Memory B cell (primary cell): ENCODE measurements at places on chromosomes 2 and 18.

DNA sequence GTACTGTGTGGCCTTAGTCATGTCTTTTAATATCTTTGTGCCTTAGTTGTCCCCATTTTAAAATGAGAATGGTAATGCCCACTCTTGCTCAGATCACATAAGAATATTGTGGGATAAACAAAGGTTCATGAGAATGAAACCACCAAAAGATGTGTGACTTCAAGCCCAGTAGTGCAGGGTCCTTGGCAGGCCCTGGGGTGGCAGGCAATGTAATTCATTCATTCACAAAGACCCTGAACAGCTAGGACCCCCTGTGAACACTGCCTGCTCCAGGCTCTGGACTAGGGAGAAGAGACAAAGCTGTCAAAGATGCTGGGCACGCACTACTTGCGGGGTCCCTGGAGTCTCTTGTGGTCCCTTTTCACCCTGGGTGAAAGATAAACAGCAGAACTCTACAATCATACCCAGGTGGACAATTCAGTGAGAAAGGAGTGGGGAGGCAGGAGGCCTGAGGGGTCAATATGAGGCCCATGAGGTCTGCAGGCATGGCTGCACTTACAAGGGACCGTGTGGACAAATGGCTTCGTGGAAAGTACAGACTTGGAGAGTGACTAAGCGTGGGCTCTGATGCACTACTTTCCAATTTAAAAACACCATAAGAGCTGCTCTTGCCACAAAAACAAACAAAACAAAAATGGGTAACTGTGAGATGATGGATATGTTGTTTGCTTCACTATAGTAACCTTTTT is 136.1 kb downstream of the SMAD7 start:
- DNase-seq, result no peak

DNA sequence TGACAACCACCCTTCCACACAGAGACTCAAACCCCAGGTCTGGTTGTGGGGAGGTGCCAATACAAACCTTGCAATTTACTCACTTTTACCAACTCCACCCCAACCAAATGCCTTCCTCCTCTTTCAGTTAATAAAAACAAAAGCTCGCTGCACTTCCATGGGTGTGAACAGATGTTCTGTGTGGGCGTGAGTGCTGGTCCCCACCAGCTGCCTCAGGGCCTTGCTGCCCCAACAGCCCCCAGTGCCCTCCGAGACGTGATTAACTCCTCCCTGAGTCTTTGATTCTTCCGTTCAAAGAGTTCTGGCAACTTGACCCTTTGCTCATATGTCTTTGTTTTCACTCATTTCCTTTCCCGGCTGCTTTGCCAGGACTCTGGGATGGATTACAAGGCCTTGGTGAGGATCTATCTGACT is 258.9 kb upstream of the CXCR4 start:
- DNase-seq, result no peak

GRCh38 chr2:148548716-148549400 is 95.7 kb upstream of the EPC2 start:
- no peak for DNase-seq

DNA sequence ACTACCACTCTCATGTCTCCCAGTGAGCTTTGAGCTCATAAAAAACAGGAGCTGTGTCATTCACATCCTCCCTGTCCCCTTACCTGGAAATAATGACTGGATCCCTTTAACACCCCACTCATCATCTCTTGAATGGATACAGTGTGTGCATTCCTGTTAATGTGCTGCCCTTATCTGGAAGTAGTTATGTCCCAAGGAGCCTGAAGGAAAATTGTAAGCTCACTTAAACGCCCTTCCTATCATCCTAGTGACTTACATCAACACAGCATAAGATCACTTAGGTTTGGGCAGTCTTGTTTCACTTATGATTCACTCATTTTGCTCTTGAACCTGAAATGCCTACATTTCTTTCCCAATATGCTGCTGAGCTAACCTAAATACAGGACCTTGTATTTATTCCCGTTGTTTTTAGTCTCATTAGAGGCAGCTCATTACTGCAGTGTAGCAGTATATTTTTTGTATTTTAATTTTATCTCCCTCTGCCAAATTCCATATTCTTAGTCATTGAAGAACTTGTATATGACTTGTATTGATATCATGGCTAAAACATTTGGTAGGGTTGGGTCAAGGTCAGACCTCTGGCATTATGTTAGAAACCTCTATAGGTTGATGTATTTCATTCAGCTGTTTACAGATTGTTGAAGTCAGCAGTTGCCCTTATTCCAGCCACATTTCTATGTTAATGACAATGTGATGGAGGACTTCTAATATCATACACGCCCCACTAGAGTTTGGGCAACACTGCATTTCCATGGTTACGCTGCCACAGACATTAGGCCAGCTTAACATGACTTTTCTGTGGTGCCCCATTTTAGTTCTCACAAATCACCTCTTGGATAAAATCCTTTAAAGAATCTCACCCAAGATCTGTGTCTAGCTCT is 72.9 kb downstream of the PKP4 start:
- no peak for DNase-seq

DNA sequence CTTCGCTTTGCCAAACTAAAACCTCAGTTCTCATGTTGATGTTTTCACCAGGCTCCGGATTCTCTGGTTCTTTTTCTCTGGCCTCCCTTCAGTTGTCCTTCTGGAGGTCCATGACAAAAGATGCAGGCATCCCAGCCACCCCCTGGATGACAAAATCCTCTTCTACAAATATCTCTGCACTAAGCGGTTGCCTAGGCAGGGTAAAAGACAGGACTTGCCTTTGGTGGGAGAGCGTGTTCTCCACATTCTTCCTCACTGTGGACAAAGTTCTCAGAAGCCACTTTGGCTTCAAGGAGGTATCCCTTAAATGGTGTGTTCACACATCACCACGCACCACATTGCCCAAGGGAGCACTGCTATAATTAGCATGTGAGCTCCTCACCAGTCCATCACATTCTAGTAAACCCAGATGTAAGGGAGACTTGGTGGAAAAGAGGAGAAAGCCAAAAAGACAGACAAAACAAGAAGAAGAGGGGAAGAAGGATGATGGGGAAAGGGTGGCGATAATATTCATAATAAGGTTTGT is 23.6 kb upstream of the MRPL33 start:
- DNase-seq, result no peak

GRCh38 chr2:74551530-74551929 is 2.2 kb downstream of the LOXL3 start:
- DNase-seq, result no peak

GRCh38 chr2:152355409-152355831 is 20.4 kb downstream of the FMNL2 start:
- DNase-seq, result no peak

DNA sequence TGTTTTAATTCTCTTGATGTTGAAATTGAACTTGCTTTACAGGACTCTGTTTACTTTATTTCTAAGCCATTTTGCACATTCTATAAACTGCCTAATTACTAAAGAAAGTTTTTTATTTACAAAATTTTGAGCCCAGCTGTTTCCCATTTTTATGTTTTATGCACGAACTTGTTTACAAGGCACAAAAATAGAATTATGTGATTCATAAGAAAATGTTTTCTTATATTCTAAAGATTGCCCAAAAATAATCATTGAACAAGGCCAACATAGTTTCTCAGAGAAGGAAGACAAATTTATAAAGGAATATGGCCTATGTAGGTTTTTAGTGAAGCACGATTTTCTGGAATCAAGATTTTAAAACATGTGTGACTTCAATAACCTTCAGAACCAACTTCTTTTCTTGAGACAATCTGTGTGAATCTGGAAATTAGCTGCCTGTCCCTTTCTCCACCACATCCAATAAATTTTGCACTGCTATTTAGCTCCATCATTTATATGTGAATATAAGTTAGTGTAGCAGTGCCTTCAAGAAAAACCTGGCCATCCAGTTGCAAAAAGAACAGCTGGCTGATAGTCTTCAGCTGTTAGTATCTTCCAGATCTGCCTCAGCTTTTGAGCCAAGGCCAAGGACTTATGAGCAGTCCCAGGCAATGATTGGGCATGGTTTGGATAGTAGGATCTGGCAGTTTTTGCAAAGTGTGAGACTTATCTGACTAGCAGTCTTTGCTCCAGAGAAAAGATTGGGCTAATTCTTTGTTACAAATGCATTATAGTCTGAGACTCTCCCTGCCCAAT is 253.2 kb upstream of the COL3A1 start:
- no peak for DNase-seq

DNA sequence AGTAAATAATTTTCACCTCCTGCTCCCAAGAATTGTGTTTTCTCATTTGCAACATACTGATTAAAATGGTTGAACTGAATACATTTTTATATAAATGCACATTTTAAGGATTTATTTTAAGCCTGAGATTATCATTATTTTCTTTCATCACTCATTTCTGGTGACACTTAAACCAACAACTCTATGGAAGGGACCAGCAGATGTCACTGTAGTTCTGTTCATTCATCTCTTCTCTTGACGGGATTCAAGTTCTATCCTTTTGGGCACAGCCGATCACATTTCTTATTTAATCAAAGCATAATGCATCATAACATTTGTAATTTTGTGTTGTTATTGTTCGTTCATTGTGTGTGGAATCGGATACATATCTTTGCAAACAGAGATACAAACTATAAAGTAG is 417.9 kb downstream of the HRH4 start:
- peak; percentile 1 for DNase-seq

- DNase-seq, result peak; percentile 16
Observed at GRCh38 chr18:26656944-26657536, 108.7 kb upstream of the KCTD1 start.

DNA sequence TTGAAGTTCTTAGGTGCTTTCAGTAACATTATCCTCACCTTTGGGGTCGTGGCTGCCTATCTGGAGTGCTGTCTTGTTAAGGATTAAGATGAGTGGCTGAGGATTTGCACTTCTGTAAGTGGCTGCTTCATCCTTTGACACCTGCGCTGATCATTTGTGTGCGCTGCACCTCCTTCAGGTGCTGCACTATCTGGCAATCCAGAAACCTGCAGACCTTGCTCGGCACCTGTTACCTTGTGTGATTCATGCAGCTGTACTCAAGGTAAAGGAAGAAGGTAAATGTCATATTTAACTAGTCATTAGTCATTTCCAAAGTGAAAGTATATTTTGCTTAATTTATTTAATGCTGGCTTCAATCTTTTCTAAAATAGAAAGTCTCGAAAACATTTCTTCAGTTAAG is 110.3 kb downstream of the RAB3GAP1 start:
- no peak for DNase-seq

- DNase-seq, result no peak
Observed at GRCh38 chr2:46163098-46163430, 134.1 kb upstream of the EPAS1 start.

GRCh38 chr18:69843015-69843414 is 104.7 kb downstream of the CD226 start:
- no peak for DNase-seq

- no peak for DNase-seq
Observed at GRCh38 chr18:34342960-34343359, 118.2 kb upstream of the NOL4 start.

DNA sequence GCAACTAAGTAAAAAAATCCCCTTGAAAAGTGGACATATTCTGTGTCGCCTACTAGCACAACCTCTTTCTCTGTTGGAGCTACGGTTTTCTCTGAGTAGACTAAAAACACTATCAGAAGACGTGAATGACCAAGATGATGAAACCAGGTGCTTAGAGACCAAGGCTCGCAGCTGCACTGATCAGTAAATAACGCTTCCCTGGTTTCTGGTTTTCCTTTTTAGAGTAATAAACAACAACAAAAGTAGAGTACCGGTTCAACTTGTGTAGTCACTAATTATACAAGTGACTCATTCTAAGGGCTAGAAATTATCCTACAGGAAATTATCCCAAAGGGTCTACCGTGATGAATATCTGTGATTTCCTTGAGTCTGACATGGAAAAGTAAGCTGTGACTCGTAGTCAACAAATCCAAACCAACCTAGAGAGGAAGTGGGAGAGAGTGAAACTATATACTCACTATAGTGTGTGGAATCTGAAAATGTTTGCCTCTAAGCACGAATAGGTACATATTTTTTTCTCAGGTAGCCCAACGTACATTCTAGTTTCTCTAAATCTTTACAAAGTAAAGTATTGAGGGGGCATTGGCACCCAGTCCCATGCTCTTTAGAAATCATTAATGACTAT is 17.8 kb downstream of the RASGRP3 start:
- no peak for DNase-seq

GRCh38 chr2:177970670-177971454 is 101.7 kb downstream of the PDE11A start:
- no peak for DNase-seq

GRCh38 chr18:55781481-55781957 is 193.5 kb upstream of the TCF4 start:
- DNase-seq, result no peak

DNA sequence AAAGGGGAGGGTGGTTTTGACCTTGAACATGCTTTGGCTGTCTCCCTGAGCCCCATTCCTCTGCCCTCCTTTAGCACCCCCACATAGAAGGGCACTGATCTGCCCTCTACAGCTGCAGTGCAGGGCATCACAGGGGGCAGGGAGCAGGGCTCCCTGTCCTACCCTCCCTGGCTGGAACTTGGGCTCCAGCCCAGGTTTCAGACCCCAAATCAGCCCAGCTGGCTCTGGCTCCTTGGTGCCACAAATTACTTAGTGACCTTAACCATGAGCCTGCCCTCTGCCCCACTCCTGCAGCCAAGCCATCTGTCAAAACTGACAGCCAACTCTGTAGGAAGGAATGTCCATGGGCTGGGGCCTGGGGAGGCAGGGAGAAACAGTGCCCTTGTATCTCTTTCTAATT is 105.6 kb downstream of the MAPK4 start:
- DNase-seq, result no peak

GRCh38 chr18:42087235-42087634 is 132.2 kb downstream of the PIK3C3 start:
- no peak for DNase-seq

DNA sequence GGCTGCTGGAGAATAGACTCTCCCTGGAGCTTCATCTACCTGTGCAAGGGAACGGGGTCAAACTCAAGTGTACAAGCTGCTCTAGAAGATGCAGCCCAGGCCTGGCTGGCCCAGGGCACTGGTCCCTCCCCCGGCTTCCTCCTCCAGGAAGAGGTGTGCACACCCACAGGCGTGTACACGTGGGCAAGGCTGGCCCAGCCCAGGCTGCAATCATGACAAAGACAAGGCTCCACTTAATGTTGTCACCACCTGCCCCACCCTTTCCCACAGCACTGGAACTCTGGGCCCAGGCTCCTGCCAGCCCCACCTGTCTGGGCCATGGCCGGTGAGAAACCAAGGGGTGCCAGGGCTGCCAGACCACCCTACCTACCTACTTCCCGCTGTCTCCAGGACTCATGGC is 29.6 kb upstream of the ALPP start:
- DNase-seq, result no peak

- DNase-seq, result no peak
Observed at GRCh38 chr2:187614756-187615155, 60.5 kb upstream of the TFPI start.

DNA sequence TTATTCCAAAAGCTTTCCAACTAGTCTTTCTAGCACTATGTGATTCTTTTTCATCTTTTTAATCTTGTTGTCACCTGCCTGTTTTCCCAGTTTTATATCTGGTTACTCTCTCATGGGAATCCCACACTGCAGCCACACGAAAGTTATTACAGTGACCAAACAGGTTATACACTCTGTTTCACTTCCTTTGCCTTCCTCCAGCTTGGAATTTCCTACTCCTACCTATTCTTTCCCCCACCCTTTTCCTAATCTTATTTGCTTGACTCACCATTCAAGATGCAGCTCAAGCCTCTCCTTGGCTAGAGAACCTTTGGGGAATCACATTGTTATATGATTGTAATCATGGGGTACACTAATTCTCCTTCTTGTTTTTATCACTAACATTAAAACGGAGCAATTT is 13.4 kb upstream of the TLK1 start:
- DNase-seq, result no peak

GRCh38 chr2:226733927-226734564 is 65.6 kb downstream of the IRS1 start:
- DNase-seq, result no peak

- DNase-seq, result no peak
Observed at GRCh38 chr2:99607454-99607853, 117.6 kb upstream of the REV1 start.
